ENCODE measurements at places on chromosomes 16 and 17. TPM values are rescaled to one million over a fixed set of nuclear protein-coding genes. Genes with fewer than 3 reads are reported as not detected.

STH gene
- not detected for total RNA-seq

NOS2 gene
- not detected for total RNA-seq

DNA sequence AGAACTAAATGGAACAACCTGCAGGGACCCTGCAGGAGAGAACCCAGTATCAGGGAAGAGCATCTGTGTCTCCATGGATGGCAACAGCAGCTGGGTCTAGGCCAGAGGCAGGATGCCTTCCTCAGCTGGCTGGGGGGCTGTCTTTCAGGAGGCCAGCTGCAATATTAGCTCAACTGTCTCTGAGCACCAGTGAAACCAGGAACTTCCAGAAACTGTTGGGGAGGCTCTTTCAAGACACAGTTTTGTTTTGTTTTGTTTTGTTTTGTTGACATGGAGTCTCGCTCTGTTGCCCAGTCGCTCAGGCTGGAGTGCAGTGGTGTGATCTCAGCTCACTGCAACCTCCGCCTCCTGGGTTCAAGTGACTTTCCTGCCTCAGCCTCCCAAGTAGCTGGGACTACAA is 7.6 kb downstream of the GPR142 start:
- DNase-seq = no peak

SMIM22 gene
- total RNA-seq = not detected

BAIAP3 gene
- 20.0 TPM for total RNA-seq

DNA sequence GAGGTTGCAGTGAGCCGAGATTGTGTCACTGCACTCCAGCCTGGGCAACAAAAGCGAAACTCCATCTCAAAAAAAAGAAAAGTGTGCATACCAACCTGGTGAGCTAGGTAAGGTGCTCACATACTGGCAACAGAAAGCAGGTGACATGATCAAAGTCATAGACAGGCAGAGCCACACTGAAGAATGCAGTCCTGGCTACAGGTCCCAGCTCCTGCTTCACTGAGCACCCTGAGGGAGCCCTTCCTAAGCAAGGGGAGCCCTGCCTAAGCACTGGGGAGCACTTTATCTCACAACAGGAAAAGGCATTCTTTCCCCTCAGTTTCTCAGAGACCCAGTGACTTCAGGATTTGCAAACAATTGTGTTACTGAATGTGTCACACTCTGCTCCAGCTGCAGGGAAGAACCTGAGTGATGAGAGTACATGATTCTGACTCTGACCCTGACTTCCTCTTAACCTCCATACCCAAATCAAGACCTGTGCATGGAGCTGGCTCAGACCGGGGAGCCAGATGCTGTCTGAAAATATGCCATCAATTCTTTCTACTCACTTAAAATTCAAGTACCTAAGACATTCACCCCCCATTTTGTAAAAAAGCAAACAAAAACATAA is 40.5 kb downstream of the ANKRD11 start:
- no peak for DNase-seq

DNA sequence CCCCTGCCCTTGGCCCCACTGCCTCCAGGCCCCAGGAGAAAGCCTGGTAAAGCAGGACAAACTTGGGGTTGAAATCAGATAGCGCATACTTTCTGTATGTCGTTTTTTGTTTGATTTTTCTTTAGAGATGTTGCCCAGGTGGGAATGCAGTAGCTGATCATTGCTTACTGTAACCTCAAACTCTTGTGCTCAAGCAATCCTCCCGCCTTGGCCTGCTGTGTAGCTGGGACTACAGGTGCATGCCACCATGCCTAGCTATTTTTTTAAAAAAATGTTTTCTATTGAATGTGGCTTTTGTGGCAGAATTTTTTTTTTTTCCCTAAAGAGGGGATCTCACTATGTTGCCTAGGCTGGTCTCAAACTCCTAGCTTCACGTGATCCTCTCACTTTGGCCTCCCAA is 11.1 kb upstream of the CCL5 start:
- no peak for DNase-seq

- DNase-seq = no peak
These were observed 14.6 kb downstream of the RBBP6 start for GRCh38 chr16:24553983-24554382.

DNA sequence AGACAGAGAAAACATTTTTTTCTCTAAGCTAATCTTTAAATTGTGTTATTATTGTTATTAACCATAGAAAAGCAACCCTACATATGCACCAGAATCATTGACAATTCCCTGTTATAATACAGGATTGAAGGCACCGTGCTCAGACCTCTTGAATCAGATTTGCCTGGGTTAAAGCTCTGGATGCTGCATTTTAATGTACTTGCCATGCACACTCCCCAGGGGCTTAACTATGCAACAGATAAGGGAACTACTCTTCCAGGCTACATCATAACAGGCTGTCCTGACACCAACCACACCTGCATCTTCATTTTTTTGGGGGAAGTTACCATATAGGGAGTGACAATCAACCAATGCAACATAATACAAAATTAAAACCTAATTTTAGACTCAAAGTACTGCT is 1187.6 kb upstream of the CDH8 start:
- DNase-seq = no peak

- no peak for DNase-seq
These were observed 480.4 kb downstream of the CDH8 start for GRCh38 chr16:61555718-61556441.

UQCRC2 gene
- 201 TPM for total RNA-seq

DNA sequence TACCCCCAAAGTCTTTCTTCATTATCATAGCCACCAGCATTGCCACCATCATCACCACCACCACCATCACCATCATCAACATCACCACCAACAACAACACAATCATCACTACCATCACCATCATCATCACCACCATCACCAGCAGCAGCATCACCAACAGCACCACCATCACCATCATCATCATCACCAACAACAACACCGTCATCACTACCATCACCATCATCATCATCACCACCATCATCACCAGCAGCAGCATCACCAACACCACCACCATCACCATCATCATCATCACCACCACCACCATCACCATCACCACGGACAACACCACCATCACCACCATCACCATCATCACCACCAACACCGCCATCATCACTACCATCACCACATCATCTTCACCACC is 500 bp upstream of the TMEM114 start:
- no peak for DNase-seq

DNA sequence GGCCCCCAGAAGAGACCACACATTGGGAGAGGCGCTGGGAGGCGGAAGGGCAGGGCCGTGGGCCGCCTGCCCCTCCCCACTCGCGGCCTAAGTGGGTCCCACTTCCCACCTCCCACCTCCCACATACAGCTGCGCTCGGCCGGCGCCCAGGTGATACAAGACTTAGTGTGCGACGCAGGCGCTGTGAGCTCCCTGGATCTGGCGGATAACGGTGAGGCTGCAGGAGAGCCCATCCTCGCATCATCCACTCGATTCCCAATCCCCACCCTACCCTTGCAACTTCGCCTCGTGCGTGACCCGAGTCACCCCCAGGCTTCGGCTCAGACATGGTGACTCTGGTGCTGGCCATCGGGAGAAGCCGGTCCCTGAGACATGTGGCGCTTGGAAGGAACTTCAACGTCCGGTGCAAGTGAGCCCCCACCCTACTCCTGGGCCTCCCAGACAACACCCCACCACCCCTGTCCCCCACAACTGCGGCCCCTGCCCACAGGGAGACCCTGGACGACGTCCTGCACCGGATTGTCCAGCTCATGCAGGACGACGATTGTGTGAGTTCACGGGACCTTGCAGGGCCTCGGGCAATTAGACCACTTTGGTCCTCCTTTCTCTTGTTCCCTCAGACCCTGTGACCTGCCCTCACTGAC is 3.9 kb downstream of the CARMIL2 start:
- no peak for DNase-seq

MYH13 gene
- total RNA-seq = not detected

GALR2 gene
- total RNA-seq = 0.55 TPM

APOBR gene
- 12.6 TPM for total RNA-seq

GRCh38 chr16:65181071-65181561 is 59.3 kb upstream of the CDH11 start:
- DNase-seq = no peak

GRCh38 chr17:70804161-70804560 is 634.8 kb downstream of the KCNJ2 start:
- DNase-seq = no peak

HAS3 gene
- total RNA-seq = 3.5 TPM

DNA sequence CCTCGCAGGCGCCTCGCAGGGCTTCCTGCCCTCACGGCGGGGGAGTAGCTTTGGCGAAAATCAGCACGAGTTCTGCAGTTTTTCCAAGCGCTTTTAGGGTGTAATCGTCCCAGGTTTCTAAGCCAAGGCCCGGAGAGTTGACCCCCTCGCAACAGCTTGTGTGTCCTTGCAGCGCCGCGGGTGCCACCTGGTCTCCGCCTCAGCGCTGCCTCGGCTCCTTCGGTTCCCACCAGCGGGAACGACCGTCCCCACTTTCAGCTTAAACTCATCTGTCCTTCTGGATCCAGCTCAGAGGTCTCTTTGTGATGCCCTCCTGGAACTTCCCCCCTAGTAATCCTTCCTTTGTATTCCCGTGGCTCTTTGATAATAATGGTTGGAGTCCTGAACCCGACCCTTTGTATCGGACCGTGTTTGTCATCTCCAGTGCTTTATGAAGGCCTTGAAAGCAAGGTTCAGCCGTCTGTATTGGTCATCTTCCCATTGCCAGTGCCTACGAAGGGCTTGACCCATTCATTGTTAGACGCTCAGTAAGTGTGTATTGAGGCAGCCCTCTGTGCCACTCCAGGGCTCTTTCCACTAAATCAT is 858 bp upstream of the SMARCE1 start:
- DNase-seq = no peak

- DNase-seq = peak; percentile 22
These were observed 52.8 kb downstream of the TOM1L2 start for GRCh38 chr17:17919169-17920107.

- no peak for DNase-seq
These were observed 38.5 kb upstream of the CORO6 start for GRCh38 chr17:29661213-29661612.

- DNase-seq = no peak
These were observed 106.8 kb downstream of the GNAO1 start for GRCh38 chr16:56298116-56298515.

- DNase-seq = no peak
These were observed 3.8 kb downstream of the NTHL1 start for GRCh38 chr16:2043667-2044451.

C1QTNF8 gene
- not detected for total RNA-seq

DNA sequence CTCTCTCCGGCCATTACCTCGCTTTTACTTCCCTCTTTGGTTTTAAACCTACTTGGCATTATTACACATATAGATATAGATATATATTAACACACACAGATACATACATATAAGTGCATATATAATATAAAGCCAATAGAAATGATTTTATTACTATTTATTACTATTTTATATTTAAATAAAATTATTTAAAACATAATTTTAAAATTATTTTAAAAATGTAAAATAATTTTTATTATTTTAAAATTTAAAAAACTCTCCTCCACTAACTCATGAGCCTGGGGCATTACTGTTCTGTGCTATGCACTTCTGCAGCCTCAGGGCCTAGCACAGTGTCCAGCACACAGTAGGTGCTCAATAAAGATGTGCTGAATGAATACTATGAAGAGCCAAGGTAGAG is 200.9 kb downstream of the SLC39A11 start:
- no peak for DNase-seq

HCFC1R1 gene
- total RNA-seq = 10.6 TPM

KRT25 gene
- not detected for total RNA-seq

GRCh38 chr17:54903375-54903774 is 2.7 kb downstream of the TOM1L1 start:
- DNase-seq = no peak

GRCh38 chr17:76407509-76407908 is 23.1 kb downstream of the SPHK1 start:
- DNase-seq = no peak

TAC4 gene
- total RNA-seq = not detected

CFAP97D1 gene
- not detected for total RNA-seq

- DNase-seq = no peak
These were observed 1.3 kb downstream of the THRA start for GRCh38 chr17:40063901-40064531.

GRCh38 chr16:85015481-85016187 is 4.3 kb upstream of the ZDHHC7 start:
- no peak for DNase-seq

CDRT4 gene
- total RNA-seq = 5.0 TPM

DNA sequence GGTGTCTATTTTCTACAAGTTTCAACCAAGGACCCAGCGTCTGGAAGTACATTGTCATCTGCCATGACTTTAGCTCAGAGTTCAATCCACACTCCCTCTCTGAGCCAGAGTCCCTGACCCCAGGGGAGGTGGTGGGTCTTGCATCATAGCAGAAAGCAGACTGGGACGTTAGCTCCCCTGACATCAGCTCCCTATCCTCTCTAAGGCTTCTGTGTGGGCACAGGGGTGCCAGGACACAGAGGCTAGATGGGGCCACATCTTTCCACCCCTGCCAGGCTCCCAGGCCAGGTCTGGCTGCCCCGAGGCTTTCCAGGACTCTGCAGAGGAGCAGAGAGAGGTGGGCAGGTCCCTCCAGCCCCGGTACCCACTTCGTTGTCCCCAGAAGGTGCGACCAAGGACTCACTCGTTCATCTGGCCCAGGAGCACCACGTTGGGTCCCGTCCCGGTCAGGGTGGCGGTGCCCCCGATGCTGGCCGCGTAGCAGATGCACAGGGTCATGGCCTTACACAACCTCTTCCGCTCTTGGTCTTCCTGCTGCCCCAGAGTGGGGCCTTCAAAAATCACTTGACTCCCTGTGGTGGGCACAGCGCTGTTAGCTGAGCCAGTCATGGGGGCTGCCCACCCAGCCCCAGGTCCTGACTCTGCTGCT is 10.5 kb downstream of the SLC13A5 start:
- DNase-seq = no peak

TXNDC11 gene
- total RNA-seq = 103 TPM

GRCh38 chr17:20009302-20010098 is at the start of gene SPECC1:
Gene SPECC1 (plus strand): TSS chr17:20009359. CDS start chr17:20096652, 87,293 bp downstream.
- DNase-seq = peak; percentile 82

GRCh38 chr16:17304491-17305119 is 166.2 kb downstream of the XYLT1 start:
- DNase-seq = no peak

TP53TG3 gene
- not detected for total RNA-seq

GRCh38 chr16:53829186-53829747 is 125.3 kb downstream of the FTO start:
- DNase-seq = no peak

DNA sequence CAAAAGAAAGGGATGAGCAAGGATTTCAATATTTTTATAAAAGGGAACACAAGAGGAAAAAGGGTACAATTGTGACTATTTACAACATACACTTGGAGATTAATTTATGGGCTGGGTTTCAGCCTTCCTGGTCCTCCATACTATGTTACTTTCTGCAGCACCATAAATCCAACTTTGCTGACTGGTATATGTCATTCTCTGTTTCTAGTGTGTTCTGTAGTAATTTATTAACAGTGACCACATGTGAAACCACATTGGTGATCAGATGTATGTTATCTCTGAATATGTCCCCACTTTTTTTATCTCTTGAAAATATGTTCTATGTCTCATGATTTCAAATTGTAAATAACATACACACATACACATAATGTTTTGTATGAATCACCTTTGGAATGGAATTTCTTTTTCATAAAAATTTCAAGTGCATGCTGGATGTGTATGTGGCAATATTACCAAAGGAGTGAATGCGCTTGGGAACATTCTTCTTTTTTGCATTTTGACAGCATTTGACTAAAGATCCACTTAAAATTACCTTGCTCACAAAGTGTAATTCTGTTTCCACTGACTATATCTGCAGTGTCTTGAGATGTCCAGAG is 2.9 kb upstream of the LYRM9 start:
- DNase-seq = no peak

- no peak for DNase-seq
These were observed 55.9 kb downstream of the ZDHHC7 start for GRCh38 chr16:84955427-84955826.

KRTAP9-2 gene
- not detected for total RNA-seq

All from T-helper 17 cell (primary cell).